ENCODE measurements at places on chromosomes 4 and X.

DNA sequence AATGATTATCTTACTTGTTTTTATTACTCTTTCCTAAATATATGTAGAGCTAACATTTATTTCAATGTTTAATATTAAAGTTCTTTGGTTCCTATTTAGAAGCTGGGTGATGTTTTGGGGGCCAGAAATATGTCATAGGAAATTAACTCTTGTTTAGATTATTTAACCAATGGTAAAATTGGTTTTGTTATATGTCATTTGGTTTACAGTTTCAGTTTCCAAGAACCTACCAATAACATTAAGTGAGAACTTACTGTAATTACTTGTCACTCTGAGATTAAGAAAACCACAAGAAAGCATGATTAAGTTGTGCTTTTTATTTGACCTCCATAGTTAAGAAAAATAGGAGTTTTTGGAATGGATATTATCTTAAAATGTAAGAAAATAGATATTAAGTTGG, 121.2 kb downstream of the NDST3 start:
- no peak for DNase-seq

DNA sequence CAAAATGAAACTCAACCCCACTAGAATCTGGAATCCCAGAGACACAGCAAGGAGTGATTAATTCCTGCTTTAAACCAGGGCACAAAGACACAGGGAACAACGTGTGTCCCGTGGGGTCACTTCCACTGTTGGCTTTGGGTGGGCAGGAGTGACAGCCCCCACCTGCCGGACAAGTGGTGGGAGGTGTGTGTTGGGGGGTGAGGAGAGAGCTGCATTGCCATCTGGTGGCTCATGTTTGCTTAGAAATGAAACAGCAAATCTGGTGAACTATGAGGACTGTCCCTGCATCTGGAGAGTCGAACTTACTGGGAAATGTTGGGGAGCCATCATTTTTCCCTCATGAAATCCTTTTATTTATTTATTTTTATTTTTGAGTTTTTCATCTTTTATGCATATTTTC, 75.9 kb upstream of the AFAP1 start:
- DNase-seq: peak; percentile 25

- no peak for DNase-seq
Observed at GRCh38 chr4:87532907-87533306, 3.7 kb upstream of the SPARCL1 start.

DNA sequence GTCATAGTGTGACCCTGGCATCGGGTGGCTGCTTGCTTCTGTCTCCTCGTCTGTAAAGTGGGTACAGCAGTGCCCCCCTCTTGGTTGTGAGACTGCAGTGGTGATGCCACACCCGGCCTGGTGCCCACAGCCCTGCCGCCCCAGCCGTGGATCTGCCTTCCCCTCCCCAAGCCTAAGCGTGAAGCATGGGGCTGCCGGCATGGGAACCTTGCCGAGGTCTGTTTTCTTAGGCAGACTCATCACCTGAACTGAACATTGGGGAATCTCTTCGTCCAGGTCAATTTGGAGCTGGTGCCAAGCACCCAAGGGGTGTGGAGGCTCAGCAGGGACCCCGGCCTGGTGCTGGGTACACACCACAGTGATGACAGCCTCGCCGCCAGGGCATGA, 108.4 kb downstream of the PSAPL1 start:
- DNase-seq: no peak

GRCh38 chrX:106611317-106611678, 480 bp upstream of the RADX start:
- no peak for DNase-seq

DNA sequence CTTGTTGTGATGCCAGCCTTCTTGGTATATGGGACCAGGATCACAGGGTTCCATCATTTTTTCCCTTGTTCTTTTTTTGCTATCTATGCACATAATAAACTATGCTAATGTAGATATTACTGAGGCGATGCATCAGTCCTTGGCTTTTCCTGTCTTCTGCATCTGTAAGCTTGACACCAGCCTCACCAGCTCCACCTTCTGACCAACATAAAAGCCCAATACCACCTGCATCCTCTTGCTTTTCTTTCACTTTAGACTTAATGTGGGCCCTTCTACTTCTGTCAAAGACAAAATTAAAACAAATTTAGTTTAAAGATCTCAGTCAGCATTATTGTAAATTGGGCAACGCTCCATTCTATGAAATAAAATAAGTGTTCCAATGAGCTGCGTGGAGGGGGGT, 1718.8 kb upstream of the PCDH10 start:
- no peak for DNase-seq

DNA sequence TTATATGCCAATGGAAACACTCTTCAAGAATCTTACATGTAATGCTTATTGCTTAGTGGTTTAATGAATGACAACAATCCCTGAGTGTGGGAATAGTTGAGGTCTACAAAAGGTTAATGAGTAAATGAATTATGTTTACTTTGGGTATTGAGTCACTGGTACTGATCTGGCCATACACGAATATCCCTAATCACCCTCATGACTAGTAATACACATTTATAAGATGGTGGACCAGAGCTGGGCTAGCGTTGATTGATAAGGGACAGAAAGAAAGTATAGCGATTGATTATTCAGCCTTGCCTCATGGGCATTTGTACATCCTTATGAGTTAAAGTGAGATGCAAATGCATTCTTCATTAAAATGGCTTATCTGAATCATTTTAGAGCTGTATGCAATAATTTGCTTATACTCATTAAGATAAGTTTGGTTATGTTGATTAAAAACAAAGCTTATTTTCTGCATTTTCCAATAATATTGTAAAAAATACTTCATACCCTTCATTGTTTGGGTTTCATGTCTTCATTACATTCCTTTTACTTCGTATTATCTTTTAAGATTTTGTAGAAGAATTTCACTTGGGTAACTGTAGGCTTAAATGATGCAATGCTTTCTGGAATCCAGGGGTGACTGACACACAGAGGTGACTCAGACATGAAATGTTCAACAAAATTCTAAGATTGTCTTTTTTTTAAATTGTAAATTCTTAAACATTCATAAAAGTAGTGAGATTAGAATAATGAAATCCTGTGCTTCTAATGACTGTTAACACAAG, 47.4 kb downstream of the FGF2 start:
- peak; percentile 87 for DNase-seq

GRCh38 chr4:5711479-5712184, 631 bp downstream of the EVC start:
- DNase-seq: peak; percentile 55

- no peak for DNase-seq
Observed at GRCh38 chr4:59704616-59705015, 1495.5 kb upstream of the ADGRL3 start.

DNA sequence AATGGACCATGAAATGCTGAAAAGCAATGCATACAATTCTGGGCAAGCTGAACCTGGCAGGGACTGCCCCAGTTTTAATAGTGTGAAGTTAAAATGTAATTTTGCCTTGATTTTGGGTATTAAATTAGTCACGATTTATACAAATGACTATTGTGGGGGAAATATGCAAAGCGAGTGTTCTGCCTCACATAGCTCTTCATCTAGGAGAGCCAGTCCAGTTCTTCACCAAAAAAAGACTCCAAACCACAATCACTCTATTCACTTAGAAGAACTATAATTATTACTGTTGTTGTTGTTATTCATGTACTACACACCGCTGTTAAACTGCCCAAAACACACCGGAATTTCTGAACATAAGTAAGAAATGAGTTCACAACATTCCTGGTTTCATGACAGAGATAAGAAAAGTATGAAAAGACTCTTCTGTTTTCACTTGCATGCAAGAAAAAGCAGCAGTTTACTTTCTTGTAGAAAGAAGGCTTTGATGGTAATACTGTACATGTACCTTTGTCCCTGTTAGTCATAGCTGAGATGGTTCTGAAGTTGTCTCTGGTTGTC, 101.9 kb downstream of the QRFPR start:
- peak; percentile 13 for DNase-seq

DNA sequence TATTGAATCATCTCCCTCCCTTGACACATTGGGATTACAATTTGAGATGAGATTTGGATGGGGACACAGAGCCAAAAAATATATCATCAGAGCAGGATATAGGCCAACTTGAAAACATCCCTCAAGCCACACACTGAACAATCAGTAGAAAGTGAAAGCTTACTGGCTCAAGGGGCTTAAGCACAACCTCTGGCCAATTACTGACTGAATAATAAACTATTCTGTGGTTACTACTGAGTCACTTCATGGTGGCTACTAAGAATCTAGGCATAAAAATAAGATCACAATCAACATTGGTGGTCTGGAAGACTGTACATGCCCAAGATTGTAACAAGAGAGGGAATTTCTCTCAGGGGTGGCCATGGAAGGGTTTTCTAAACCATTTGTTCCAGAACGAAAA, 27.4 kb upstream of the GPR174 start:
- no peak for DNase-seq

GRCh38 chr4:61210186-61210939, 10.2 kb downstream of the ADGRL3 start:
- DNase-seq: no peak

- no peak for DNase-seq
Observed at GRCh38 chrX:155046129-155046810, 19.6 kb downstream of the FUNDC2 start.

DNA sequence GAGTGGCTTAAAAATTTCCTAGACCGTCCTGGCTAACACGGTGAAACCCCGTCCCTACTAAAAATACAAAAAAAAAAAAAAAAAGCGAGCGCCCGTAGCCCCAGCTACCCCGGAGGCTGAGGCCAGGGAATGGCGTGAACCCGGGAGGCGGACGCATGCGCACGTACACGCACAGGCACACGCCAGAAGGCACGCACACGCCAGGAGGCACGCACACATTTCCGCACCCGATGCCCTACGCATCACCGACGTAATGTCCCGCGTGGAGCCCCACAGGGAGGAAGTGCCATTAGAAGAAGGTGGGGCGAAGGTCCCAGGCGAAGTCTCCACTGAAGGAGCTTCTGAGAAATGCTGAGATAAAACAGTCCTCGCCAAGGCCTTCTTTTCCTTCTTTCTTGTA, 41.4 kb downstream of the NLGN4X start:
- DNase-seq: no peak

DNA sequence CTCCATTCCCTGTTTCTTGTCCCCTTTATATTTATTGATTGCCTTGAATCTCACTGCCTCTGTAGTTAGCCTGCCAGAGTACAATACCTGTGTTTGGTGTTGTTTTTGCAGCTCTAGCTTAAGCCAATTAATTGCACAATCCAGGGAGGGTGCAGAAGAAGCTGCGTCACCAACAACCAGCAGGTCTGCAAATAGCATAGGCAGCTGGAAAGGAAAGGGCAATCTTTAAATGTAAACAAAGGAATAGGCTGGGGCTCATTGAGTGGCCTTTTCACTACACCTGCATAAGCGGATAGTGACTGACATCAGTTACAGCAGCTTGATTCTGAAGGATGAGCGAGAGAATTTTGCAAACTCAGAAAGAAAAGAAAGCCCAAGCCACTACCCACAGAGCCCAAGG, 106.8 kb upstream of the RAI2 start:
- DNase-seq: no peak

DNA sequence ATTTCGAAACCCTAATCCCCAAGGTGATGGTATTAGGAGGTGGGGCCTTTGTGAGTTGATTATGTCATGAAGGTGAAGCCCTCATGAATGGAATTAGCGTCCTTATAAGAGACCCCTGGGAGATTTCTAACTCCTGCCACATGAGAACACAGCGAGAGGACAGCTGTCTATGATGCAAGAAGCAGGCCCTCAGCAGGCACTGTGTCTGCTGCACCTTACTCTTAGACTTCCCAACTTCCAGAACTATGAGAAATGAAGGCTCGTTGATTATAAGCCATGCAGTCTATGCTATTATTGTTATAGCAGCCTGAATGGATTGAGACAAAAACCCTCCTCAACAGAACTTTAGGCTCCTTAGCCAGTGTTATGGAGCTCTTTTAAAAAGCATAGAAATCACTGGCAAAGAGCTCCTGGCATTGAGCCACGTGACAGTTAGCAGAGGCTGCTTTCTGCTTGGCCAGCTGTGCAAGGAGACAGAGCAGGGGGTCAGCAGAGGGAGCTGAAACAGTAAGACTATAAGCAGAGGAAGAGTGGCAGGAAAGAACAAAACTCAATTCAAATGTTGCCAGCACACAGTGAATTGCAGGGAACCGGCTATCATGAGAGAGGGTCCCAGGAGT, 219.2 kb upstream of the FAT1 start:
- peak; percentile 19 for DNase-seq

DNA sequence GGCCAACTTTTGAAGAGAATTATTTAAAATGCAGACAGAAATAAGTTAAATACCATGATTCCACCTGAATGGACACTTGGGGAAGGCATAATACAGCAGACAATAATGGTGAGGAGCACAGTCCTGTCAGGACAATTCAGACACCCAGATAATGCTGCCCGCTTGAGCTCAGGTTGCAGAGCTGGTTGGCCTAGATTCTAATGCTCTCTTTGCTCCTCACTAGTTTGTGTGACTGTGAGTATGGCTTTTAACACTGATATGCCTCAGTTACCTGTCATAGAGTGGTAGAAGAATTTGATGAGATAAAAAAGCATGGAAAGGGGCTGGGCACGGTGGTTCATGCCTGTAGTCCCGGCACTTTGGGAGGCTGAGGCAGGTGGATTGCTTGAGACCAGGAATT, 62.1 kb downstream of the SH3KBP1 start:
- no peak for DNase-seq

DNA sequence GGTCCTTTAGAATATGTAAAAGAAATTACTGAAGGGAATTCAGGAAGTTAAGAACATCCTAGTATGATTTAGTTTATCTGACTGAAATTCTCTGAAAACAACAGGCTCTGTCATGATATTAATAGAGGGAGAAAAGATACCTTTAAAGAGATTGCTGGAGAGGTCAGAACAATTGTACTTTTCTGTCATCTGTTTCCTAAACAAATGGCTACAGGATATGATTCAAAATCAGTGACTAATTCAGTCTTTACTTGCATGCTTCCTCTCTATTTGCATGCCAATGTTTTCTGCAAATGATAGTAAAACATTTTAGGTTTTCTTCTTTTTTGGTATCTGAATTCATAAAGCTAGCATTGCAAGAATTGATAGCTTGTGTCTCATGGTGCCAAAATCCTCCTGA, 616.7 kb upstream of the PCDH7 start:
- DNase-seq: peak; percentile 33

DNA sequence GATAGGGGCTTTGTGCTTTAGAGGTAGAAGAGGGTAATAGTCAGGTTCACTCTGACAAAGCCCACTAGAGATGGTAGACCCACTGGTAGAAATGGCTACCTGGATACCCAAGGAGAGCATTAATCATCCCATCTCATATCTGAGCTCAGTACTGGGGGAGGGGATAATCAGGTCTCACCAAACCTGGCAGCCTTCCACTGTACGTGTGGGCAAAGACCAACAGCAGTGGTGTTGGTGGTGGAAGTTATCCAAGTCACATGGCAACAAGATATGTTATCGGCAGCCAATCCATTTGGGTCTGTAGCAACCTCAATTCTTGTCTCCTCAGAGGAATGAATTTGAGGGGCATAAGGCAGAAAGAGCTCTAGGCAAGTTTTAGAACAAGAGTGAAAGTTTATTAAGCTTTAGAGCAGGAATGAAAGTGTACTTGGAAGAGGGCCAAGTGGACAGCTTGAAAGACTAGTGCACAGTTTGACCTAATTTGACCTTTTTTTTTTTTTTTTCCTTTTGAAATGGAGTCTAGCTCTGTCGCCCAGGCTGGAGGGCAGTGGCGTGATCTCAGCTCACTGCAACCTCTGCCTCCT, 67.0 kb upstream of the CXCL13 start:
- DNase-seq: peak; percentile 2

All from EL (cell line).